ENCODE measurements at places on chromosomes 5 and 9.

DNA sequence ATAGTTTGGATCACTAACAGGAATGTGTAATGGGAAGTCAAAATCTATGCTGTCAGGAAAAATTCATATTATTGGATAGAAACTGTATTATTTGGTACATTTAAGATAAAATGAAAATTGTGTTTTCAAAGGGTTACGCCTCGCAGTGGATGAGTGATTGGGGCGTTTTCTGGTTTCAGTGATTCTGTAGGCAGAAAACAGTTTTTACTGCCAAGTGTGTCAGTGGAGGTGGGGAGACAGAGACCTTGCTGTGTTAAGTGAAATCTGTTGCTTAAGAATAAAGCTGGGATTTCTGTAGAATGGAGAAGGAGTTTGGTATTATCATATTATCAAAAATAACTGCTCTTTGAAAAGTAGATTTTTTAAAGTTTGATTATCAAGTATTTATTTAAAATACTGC is 69.7 kb downstream of the GHR start:
- DNase-seq, result no peak

GRCh38 chr9:35962126-35962906 is 4.4 kb upstream of the OR2S2 start:
- no peak for DNase-seq

DNA sequence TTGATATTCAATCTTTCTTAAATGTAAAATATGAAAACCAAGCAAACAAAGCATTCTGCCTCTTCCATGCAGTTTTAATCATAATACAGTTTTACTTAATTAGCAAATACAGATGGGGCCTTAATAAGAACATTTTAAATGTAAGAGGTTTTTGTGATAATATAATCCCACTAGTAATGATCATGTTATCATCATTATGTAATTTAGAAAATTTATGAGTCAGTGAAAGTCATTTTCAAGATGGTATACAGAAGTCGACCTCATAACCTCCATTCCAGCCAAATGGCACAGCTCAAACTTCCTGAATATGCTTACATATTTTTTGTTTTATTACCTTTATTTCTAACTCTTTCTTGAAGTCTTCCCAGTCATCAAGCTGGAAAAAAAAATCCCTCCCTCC is 102.2 kb upstream of the GNA14 start:
- no peak for DNase-seq

DNA sequence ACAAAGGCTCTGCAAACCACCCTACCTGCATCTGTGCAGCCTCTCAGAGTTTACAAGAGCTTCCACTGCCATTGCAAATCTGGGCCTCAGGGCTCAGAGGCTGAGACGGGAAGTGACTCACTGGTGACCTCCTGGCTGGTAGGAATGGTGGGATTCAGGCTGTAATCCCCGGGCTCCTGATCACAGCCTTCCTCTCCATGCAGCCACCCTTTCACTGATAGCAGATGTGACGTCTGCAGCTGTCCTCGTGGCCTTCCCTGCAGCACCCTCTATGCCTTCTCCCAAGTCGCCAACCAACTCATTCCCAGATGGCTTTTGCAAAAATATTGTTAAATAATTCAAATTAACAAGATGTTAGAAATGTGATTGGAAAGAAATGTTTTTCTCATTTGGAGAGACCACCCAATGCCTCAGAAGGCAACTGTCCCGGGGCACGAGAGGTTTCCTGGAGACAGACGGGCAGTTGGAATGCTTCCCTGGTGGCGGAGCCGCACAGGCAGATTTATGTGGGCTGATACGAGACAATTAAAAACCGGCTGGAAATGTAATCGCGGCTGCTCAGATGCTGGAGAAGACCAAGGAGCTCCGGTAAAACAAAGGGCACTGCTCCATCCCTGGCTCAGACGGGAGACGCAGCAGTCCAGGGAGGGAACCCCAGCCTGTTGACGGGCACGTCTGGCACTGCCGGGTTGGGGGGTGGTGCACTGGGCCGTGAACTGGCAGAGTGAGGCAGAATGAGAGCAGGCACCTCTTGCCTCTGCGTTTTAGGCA is 34.4 kb upstream of the SLC25A51 start:
- DNase-seq, result no peak

GRCh38 chr5:136840601-136841000 is 475.3 kb upstream of the TRPC7 start:
- no peak for DNase-seq

DNA sequence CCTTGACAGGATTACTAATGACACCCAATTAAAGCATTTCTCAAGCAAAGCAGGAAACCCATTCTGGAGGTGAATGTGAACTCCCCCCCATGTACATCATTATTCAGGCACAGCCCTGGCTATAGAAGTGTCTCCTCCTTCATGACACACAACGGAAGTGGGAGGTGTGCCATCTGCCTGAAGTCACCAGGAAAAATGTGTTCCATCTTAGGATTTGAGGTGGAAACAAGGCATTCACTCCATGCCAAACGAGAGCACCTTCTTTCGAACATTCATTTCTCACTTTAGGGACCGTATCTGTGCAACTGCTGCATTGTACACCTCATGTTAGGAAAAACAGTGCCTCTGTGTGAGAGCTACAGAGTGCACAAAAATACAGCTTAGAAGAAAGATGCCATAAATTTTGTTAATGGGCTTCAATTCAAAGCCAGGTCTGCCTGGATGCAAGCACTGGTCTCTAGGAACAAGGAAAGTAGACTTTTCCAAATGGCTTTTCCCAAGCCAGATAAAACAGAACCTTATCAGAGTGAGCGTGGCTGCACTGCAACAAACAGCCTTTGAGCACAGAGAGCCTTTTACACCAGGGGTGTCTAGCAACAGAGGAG is 19.4 kb downstream of the GOLM1 start:
- DNase-seq, result no peak

DNA sequence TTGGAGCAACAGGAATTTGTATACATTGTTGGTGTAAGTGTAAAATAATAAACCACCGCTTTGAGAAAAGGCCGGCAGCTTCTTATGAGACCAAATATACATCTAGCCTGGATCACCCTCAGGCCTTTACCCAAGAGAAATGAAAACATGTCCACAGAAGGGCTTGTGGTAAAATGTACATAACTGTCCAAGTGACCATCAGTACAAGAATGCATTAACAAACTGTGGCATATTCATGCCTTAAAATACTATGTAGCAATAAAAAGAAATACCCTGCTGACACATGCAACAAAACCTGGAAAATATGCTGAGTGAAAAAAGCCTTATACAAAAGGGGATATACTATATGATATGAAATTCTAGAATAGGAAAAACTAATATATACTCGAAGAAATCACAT is 311.9 kb upstream of the TRPC7 start:
- DNase-seq, result no peak

DNA sequence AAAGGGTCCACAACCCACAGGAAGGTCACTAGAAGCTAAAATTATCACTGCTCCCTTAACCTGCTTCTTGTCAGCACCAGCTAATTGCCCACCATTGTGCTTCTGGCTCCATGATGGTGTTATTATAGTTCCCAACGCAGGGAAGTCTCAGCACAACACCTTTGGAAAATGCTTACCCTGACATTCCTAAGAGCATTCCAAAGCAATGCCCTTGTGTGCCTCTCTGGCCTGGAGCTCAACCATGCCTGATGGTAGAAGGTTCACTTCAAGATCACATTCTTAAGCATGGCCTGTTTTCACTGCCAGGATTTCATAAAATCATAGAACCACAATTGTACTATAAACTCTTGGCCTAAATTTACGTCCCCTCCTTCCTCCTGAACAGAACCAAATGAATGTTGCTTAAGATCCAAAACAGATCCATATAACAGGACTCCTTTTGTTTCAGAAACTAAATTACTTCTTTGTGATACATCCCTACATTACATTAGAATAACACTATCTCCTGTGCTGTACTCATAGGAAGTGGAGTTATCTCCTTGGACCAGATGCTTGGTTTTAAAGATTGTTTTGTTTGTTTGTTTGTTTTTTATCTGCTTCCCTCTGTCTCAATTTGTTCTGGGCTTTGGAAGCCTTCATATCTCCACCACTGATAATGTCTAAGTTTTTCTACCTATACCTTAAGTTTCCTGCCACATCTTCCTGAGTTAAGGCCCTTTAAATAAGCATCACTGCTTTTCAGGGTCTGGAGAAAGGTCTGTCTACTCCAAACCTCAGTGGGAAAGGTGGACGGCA is 32.1 kb downstream of the ARL15 start:
- DNase-seq, result no peak

- DNase-seq, result no peak
These were observed 25.5 kb downstream of the TCF7 start for GRCh38 chr5:134139891-134140469.

DNA sequence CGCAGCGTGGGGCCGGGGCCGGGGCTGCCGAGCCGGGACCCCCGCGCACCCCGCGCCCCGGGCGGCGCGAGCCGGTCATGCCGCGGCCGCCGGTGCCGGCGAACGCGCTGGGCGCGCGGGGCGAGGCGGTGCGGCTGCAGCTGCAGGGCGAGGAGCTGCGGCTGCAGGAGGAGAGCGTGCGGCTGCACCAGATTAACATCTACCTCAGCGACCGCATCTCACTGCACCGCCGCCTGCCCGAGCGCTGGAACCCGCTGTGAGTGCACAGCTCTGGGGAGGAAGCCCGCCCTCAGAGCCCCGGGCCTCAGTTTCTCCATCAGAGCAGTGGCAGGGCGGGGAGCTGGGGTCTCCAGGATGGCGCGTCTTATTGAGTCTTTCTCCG is 335 bp downstream of the GALNT12 start:
- DNase-seq, result peak; percentile 15

DNA sequence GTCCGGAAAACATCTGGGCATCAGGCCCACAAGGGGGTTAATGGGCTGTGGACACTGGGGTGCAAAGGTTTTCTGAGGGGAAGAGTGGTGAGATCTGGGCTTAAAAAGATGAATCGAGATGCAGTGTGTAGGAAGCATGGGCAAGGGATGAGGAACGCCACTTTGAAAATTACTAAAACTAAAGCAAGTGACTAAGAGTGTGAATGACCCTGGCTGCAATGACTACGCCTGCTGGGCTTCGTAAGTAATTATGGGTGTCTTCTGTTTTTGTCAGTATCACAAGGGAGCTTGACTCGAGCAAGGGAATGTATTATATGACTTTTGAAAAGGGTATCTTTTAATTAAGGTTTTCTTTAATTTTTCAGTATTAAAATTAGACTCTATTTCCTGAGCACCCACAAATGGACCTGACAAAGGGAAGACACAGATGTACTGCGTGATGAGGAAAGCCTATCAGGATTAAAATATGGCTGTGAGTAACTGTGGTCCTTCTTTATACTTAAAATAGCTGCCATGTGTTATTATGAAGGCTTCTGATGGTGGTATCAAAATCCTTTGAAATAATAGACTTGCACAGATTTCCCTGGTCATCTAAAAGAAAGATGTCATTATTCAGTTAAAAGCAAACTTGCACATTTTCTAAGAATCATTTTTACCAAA is 4.2 kb downstream of the CTXN3 start:
- no peak for DNase-seq

DNA sequence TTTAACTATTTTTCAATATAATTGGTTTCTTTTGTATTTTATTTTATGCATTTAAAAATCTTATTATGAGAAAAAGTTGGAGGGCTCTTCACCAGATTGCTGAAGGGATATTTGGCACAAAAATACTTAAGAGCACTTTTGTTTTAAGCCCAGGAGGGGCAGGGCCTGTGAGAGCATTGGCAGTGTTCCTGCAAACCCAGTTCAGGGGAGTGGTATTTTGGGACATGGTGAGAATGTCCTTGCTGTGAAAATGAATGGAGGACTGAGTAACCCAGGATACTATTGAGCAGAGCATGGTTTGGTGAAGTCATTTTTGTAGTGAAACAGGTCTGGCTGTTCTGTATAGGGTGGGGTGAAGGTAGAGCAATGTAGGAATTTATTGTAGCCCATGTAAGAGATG is 121.4 kb downstream of the KCTD16 start:
- DNase-seq, result no peak

DNA sequence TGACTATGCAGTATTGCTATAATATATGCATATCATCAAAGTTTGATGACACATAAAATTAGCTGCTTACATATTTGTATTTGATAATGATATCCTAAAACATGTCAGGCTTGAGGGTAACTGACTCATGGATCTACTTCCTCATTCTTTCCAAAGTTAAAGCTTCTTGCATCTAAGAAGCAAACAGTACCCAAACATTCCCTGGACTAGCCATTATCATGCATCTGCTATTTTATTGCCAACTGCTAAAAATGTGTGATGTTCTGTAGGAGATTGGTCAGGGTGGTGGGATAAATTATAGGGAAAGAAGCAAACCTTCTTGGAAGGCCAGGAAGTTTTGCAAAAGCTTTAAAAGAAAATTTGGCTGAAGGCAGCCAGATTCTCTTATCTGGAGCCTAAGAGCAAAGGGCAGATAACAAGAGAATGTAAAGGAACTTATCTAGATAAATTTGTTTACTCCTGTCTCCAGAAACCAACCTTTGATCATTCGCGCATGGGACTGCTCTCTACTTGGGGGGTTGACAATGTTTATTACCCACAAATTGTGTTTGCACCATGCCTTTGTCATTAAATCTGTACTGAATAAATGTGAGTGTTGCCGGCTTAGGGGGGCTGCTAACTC is 604.1 kb upstream of the TLE4 start:
- no peak for DNase-seq

DNA sequence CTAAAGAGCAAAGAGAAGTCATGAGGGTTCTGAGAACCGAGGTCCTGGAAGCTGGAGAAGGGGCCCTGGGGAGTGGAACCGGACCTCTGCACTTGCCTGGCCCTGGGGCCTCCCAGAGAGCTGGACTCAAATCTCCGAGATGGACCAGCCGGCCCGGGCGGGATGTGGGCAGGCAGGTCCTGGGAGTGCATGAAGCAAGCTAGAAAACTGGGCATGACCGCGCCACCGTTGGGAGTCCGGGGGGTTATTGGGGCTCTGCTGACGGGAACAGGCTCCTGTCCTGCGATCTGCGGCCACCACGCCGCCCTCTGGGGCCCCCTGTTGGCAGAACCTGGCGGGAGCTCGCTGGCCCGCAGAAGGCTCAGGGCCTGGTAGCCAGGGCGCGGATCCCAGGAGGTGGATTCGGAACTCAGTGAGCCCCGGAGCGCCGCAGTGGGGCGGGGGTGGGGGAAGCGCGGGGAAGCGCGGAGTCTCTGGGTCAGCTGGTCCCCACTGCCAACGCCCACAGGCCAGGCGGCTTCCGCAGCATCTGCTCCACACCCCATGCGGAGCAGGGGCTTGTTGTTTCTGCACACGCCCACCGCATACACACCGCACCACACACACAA is 150.6 kb downstream of the ERCC6L2 start:
- DNase-seq, result no peak

DNA sequence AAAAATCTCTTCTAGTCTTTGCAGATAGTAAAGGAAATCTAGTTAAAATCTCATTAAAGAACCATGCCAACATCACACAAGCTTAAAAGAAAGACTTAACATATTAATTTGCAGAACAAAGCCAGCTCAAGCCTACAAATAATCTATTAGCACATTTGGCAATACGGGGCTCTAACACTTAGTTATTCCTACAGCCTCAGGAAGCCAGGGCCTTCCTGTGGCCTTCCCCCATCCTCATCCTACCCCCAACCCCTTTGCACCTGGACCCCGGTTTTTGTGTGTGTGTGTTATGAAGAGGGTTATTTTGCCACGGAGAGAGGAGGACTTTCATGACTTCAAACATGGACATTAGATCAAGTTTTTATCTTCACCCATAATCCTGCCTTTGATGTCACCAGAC is 64.6 kb downstream of the FOXB2 start:
- no peak for DNase-seq

GRCh38 chr9:128919402-128920089 is 1.2 kb upstream of the PHYHD1 start:
- no peak for DNase-seq
